Bladder microvascular endothelial cell (primary cell): ENCODE measurements at places on chromosomes 6 and 20. TPM values are rescaled to one million over a fixed set of nuclear protein-coding genes. Genes with fewer than 3 reads are reported as not detected.

The PLEKHG1 gene
- total RNA-seq: 31.2 and 50.9 TPM in 2 replicates

The LPA gene
- total RNA-seq: not detected in 2 replicates

The RNF217 gene
- total RNA-seq: 7.4 and 39.1 TPM in 2 replicates

The IRF4 gene
- total RNA-seq: under 0.01 TPM in 1 of 2 replicates, not detected in the other

The SEL1L2 gene
- not detected in 2 replicates for total RNA-seq

The OR2H1 gene
- total RNA-seq: not detected in 2 replicates

The EFCAB8 gene
- under 0.01 and 0.06 TPM in 2 replicates for total RNA-seq

The GGT7 gene
- total RNA-seq: 0.97 and 8.7 TPM in 2 replicates

The IYD gene
- not detected in 2 replicates for total RNA-seq

The LPIN3 gene
- total RNA-seq: 0.94 and 2.3 TPM in 2 replicates

The ELOVL2 gene
- not detected in 2 replicates for total RNA-seq

The PCSK2 gene
- total RNA-seq: not detected in 2 replicates

The RIPOR2 gene
- 1.1 TPM in 1 of 2 replicates, not detected in the other for total RNA-seq

The RBPJL gene
- total RNA-seq: not detected in 2 replicates

The CD164 gene
- total RNA-seq: 72.4 and 139 TPM in 2 replicates

The BCL2L1 gene
- 37.7 and 88.4 TPM in 2 replicates for total RNA-seq

The FOXS1 gene
- total RNA-seq: 0.16 and 0.25 TPM in 2 replicates

The OR2B6 gene
- not detected in 2 replicates for total RNA-seq

The GRM1 gene
- under 0.01 TPM in 1 of 2 replicates, not detected in the other for total RNA-seq

The DST gene
- total RNA-seq: 84.8 and 292 TPM in 2 replicates

The TBC1D22B gene
- total RNA-seq: 5.3 and 10.8 TPM in 2 replicates

The INSM1 gene
- not detected in 2 replicates for total RNA-seq

The AVP gene
- total RNA-seq: not detected in 2 replicates

The RUNX2 gene
- total RNA-seq: not detected in 2 replicates

The MYB gene
- 0.16 TPM in 1 of 2 replicates, not detected in the other for total RNA-seq

The LRP11 gene
- 12.0 and 24.0 TPM in 2 replicates for total RNA-seq

The EGFL8 gene
- total RNA-seq: 0.81 and 2.0 TPM in 2 replicates

The PPP1R16B gene
- total RNA-seq: 109 and 184 TPM in 2 replicates

The BCAS1 gene
- not detected in 2 replicates for total RNA-seq

The MAS1 gene
- total RNA-seq: under 0.01 TPM in 1 of 2 replicates, not detected in the other

The NFATC2 gene
- 2.1 and 7.5 TPM in 2 replicates for total RNA-seq

The MCHR2 gene
- not detected in 2 replicates for total RNA-seq

The ANKEF1 gene
- 1.4 and 2.3 TPM in 2 replicates for total RNA-seq

The WFDC2 gene
- total RNA-seq: not detected in 2 replicates

The LY6G6F gene
- total RNA-seq: not detected in 2 replicates

The RAET1G gene
- total RNA-seq: 0.44 and 0.65 TPM in 2 replicates

The SLA2 gene
- total RNA-seq: not detected in 2 replicates

The TMEM170B gene
- total RNA-seq: 1.3 and 3.6 TPM in 2 replicates

The KCNG1 gene
- 1.3 and 3.4 TPM in 2 replicates for total RNA-seq

The FERMT1 gene
- total RNA-seq: 0.38 and 0.97 TPM in 2 replicates

The MYBL2 gene
- total RNA-seq: 15.2 and 17.3 TPM in 2 replicates

The PTK6 gene
- total RNA-seq: 0.13 TPM in 1 of 2 replicates, not detected in the other

The ELOVL5 gene
- total RNA-seq: 48.2 and 126 TPM in 2 replicates

The ZNF165 gene
- total RNA-seq: 0.13 and 0.16 TPM in 2 replicates

The CFB gene
- 0.97 and 2.5 TPM in 2 replicates for total RNA-seq
